ENCODE measurements at places on chromosomes 5 and 9.
A peak's percentile ranks its signal among the peaks of the same experiment; 100 is the strongest.

DNA sequence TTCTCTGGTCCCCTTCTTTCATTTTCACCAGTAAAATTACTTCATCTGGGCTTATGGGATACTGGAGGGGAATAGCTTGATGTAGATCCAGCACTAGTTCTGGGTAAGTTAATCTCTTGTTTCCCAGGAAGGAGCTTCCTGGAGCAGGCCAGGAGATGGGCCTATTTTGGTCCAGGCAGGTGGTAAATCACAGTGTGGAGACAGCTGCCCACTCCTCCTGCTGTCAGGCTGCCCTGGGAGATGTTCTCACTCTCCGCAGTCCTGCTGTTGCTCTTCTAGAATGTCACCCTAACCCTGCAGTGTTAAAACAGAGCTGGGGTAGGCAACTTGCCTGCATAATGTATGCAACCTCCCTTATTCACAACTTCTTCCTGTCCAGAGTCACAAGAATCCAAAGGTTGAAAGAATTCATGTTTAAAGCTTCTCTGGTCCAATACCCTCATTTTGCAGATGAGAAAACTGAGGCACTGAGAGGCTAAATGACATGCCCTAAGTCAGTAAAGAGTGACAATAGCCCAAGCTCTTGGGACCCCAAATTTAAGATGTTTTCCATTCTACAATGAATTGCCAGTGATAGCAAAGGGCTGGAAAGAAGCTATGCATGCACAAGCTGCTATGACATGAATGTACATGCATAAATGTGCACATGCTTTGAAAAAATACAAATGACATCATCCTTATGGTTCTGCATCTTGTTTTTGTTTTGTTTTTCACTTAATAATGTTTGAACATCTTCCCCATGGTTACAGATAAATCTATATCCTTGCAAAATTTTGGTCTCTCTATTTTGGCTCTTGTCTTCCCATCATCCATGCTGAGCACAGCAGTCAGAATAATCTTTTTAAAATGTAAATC lies 71.8 kb upstream of the ADRA1B start:
- no peak for DNase-seq

GRCh38 chr9:122370869-122371755 lies at the start of gene PTGS1:
Gene PTGS1 (plus strand): TSS chr9:122371024. CDS start chr9:122371085, 61 bp downstream.
- DNase-seq, result peak; percentile 18

DNA sequence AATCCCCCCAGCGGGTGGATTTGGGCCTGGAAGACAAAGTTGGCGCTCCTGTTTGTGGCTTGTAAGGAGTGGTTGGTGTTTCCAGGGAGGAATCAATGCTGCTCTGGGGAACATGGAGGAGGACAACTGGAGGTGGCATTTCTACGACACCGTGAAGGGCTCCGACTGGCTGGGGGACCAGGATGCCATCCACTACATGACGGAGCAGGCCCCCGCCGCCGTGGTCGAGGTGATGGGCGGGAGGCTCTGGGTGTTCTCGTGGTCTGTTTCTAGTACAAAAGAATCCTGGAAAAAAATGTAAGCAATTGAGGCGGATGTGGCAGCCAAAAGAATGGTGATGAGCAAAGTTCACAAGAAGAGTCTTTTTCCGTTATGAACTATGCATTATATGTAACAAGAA lies 7.2 kb downstream of the SDHA start:
- no peak for DNase-seq

- no peak for DNase-seq
Measured at GRCh38 chr9:6675268-6675667, 29.7 kb upstream of the GLDC start.

DNA sequence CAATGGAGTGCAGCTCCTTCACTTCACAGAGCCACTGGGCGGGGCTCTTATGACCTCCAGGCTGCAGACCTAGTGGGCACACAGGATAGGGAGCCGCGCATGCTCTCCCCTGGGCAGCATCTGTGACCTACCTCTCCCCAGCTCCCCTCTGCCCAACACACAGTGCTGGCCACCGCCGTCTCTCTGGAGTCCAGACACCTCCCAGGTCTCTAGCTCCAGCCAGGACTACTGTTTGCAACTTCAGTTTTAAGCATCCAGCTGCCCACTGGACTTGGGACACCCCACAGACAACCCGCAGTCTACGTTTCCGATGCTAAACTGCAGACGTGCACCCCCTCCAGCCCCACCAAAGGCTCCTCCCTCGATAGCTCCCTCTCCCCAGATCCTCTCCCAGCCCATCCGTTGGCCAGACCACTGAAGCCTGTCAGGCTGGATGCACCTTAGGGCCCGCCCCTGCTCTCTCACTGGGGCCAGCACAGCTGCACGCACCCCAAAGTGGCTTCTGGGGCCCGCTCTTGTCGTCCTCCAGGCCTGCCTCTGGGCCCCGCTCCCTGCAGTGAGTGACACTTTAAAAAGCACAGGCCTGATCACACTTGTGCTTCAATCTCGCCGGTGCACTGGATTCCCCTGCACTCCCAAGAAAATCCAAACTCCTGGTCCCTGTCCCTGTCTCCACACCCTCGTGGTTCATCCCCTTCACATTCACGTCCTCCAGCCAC lies 11.3 kb downstream of the FLT4 start:
- no peak for DNase-seq

- DNase-seq, result no peak
Measured at GRCh38 chr9:101860920-101861319, 122.5 kb upstream of the GRIN3A start.

GRCh38 chr9:70285246-70285645 lies 26.5 kb downstream of the SMC5 start:
- no peak for DNase-seq

- no peak for DNase-seq
Measured at GRCh38 chr9:120702075-120702474, 12.2 kb downstream of the MEGF9 start.

DNA sequence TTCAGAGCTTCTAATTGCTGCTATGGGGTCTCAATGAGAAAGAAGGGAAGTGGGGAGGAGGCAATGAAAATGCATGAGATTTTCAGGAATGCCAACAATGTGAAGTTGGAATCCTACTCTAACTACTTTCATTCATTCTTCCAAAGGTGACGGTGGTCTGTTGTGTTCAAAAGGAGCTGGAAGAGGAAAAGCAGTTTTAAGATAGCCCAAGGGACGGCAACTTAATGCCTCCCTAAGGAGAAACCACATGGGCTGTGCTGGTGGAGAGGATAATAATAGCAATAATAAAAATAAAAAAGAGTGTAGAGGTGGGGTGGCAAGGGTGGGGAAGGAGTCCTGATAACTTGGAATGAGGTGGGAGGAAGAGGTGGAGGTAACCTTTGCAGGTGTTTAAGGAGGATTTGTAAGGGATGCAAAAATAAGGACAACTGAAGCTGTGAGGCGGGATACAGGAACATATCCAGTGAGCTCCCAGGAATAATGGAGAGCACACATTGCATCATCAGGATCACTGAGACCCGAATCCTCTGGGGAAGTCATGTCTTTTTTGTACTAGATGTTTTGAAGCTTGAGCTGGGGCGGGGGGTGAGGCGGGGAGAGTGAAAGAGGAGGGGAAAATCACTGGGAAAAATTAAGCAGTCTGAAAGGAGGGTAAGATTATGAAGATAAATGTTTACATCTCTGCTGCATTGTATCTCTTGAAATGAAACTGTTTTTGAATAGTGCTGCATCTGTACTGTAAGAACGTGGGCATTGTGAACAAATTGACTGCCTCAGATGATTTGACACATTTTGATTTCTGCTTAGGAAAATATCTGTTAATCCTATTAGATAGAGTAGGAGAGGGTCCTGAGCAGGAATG lies 120.1 kb upstream of the TMEM161B start:
- DNase-seq, result no peak

- no peak for DNase-seq
Measured at GRCh38 chr5:100188339-100188738, 346.8 kb upstream of the FAM174A start.

GRCh38 chr5:76679231-76679630 lies 36.7 kb upstream of the F2R start:
- no peak for DNase-seq

DNA sequence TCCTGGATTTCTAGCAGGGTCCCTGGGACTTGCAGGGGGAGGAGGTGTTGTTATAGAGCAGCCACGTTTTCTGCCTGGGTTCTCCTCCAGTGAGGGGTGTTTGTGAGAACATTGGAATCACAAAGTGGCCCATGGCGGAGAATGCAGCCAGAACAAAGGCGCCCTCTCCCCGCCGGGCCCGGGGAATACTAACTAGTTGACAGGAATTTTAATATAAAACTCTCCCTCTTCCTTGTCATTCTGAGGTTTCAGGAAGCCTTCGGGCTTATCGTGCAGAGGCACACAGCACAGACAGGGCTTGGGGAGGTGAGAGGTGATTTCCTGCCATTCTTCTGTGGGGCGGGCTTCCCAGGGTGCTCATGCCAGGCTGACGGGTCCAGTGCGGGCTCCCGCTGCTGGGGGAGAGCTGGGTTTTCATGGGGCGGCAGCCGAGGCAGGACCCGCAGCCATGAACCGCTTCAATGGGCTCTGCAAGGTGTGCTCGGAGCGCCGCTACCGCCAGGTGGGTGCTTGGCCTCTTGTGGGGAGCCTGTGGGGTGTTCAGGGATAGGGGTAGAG lies 37.7 kb downstream of the RGS3 start:
- no peak for DNase-seq

GRCh38 chr5:113245427-113246225 lies 189.2 kb downstream of the TSSK1B start:
- DNase-seq, result no peak

- DNase-seq, result peak; percentile 33
Measured at GRCh38 chr9:69476016-69476415, 151.0 kb downstream of the ENTREP1 start.

DNA sequence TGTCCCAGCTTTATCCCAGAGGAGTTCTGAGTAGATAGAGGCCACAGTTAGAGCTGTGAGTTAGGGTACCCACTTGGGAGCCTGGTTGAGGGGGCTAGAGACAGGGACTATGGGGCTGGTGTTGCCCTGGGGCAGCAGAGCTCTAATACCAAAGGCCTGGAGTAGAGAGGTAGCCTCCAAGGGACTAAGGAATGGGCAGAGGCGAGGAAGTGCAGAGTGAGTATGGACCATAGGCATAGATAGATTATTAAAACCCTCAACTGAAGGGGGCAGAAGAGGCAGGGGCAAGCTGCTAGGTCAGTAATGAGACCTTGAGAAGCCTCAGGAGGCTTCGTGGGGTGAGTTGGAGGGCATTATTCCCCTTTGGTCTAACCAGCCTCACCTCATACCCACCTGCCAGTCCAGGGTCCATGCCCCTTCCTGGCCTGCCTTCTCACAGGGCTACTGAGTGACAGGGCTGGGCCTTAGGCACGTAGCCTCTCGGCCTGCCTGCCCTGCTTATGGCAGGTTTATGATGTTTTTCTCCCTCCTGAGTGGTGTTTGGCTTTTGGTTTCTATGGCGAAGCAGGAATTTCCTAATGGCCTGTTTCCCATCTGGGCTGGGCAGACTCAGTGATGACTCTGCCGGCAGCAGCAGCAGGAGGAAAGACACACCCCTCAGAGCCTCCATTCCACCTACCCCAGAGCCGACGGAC lies 8.0 kb downstream of the PDLIM4 start:
- no peak for DNase-seq

- no peak for DNase-seq
Measured at GRCh38 chr9:85402551-85402950, 339.2 kb downstream of the AGTPBP1 start.

- no peak for DNase-seq
Measured at GRCh38 chr9:5500441-5501235, 9.7 kb upstream of the PDCD1LG2 start.

- no peak for DNase-seq
Measured at GRCh38 chr5:68643064-68643463, 427.5 kb downstream of the PIK3R1 start.

DNA sequence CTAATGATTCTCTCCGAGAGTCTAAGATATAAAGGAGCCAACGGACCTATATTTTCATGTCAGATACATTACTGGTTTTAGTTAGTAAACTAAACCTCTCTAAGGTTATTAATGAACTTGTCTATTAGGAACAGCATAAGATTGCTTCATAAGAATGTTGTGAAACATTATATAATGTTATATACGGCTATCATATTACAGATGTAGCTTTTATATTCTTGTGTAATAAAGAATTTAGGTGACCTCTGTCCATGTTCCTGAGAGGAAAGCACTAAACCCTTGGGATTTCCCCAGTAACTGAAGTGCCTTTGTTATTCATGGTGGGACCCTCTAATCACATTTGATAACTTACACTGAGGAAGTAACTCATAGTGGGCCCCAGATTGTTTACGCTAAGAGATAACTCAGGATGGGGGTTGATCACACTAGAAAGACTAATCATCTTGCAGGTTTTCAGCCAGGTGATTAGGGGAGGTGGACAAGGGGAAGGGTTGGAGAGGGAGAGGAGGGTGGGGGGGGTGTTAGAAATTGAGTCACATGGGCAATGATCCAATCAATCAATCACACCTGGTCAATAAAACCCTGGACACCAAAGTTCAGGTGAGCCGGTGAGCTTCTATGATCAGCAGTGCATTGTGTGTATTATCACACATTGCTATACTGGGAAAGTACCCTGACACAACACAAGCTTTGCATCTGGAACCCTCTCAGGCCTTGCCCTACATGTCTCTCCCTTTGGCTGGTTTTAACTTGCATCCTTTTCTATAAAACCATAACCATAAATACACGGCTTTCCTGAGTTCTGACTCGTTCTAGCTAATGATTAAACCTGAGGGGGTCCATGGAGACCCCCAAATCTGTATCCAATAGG lies 25.8 kb downstream of the ECPAS start:
- DNase-seq, result no peak

DNA sequence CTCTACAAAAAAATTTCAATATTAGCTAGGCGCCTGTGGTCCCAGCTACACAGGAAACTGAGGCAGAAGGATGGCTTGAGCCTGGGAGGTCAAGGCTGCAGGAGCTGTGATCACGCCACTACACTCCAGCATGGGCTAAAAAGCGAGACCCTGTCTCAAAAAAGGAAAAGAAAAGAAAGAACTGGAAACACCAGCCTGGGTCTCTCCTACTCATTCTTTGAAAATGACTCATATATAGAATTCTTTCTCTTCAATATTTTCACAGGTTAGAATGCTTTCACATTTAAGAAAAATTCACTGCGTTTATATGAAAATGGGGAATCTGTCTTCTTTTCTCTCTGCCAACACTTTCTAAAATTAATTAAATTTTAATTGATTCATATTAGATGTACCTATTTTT lies 115.6 kb downstream of the TRPM6 start:
- DNase-seq, result no peak

DNA sequence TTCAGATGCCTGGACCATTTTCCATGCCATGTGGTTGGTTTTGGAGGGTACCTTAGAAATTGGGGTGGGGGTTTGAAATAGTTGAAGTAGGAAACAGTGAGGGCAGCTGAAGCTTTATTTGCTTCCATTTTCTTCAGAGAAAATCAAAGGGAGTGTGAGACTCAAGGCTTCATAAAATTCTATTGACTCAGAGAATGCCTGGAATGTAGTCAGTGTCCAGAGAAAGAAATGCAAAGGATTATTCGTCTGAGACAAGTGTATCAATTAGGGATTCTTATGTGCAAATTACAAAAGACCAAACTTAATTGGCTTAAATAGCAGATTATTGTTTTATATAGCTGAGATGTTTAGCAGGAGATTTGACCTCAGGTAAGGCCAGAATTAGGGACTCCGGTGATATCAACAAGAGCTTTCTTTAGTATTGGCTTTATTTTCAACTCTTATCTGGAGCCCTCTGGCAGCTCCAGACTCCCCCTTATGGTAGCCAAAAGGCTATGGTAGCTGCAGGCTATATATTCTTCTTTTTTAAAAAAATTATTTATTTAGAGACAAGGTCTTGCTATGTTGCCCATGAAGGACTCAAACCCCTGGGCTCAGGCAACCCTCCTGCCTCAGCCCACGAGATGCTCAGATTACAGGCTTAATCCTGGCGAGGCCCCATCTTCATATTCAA lies 38.9 kb downstream of the PTTG1 start:
- no peak for DNase-seq

All from CD4-positive, alpha-beta T cell treated with Interleukin-17A for 4 hours (primary cell).